ENCODE measurements at places on chromosomes 13 and 19. TPM values are rescaled to one million over a fixed set of nuclear protein-coding genes. Genes with fewer than 3 reads are reported as not detected.

TSSK6 gene
- total RNA-seq: 1.7 TPM

GPR18 gene
- total RNA-seq: not detected

ZNF471 gene
- not detected for total RNA-seq

CACNG8 gene
- total RNA-seq: not detected

CBLC gene
- total RNA-seq: not detected

CNN1 gene
- total RNA-seq: 9.9 TPM

TJP3 gene
- total RNA-seq: not detected

DNA sequence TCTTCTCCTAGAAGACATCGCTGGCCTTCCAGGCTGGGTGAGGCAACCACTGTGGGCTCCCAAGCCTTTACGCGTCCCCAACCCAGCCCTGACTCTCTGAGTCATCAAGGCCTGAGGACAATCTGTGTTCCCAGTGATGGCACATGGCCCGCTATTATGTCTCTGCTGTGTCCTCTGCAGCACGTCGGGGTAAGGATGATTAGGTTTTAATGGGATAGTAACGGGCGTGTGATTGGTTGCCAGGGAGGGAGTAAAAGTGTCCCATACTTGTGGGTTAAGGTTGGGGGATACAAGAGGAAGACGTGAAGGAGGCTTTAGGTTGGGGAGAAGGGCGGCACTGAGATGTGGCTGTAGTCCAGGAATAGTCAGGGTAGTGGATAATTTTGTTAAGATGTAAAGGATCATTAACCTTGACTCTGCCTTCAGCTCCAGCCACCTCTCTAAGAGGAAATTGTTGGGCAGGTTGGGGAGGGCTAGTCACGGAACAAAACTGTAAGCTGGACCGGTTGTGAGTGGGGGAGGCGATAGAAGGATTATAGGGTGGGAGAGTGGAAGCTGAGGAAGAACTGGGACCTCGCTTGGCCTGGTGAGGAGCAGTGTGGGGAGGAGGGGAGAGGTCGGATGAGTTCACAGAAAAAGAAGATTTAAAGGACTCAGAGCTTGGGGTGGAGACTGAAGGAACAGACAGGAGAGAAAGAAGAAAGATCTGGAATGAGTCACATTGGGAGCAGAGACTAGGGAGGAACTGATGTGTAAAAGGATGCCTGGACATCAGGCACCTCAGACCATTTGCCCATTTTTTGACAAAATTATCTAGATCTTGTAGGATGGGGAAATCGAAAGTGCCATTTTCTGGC is 27.9 kb upstream of the IGFL1 start:
- H3K4me3 ChIP-seq: no peak overlapping the region
- peaks cover 12% of the 10 kb centered on the region for H3K4me1 ChIP-seq
- no peak for DNase-seq
- peaks cover 60% of the 10 kb centered on the region for H3K27me3 ChIP-seq
- H3K27ac ChIP-seq: no peak overlapping the region

GRCh38 chr13:114325729-114326128 is 11.4 kb downstream of the CHAMP1 start:
- no peaks in the 10 kb centered on the region for H3K4me1 ChIP-seq
- H3K36me3 ChIP-seq: peaks cover 58% of the 10 kb centered on the region
- no peak overlapping the region for H3K27ac ChIP-seq
- H3K4me3 ChIP-seq: no peak overlapping the region

GRCh38 chr13:25727810-25728209 is 324.0 kb downstream of the SHISA2 start:
- peaks cover 48% of the 10 kb centered on the region for H3K4me1 ChIP-seq
- peak overlapping the region; percentile 87 for H3K27ac ChIP-seq
- H3K4me3 ChIP-seq: peak overlapping the region; percentile 4
- H3K36me3 ChIP-seq: no peaks in the 10 kb centered on the region
- H3K27me3 ChIP-seq: no peaks in the 10 kb centered on the region

DNA sequence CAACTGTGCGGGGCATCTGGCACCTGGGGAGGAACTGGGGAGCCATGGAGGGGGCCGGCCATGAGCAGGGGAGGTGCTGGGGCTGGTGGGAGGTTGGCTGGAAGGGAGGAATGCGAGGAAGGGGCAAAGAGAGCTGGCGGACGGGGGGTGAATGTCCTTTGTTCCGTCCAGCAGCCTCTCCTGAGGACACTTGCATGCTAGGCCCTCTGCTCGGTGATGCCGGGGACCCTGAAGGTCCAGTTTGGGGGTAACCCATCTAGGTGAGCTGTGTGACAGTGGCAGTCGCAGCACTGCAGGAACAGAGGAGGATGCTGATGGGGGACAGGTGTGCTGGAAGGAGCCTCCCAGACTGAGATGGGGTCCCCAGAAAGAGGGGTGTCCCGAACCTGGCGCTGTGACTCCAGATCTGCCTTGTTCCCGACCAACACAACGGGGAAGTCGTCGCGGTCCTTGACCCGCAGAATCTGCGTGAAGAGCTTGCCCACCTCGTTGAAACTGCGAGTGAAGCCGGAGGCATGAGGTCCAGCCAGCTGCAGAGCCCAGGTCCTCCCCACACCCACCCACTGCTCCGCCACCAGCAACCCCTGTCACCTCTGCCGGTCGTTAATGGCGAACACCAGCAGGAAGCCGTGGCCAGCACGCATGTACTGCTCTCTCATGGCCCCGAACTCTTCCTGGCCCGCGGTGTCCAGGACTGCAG is 3.6 kb downstream of the RRAS start:
- H3K27me3 ChIP-seq: no peaks in the 10 kb centered on the region
- H3K4me1 ChIP-seq: peaks cover 52% of the 10 kb centered on the region
- H3K36me3 ChIP-seq: peaks cover 2% of the 10 kb centered on the region
- DNase-seq: no peak
- peak overlapping the region; percentile 83 for H3K27ac ChIP-seq

GRCh38 chr19:9342610-9343304 is 18.8 kb downstream of the ZNF559 start:
- H3K27ac ChIP-seq: no peak overlapping the region
- peaks cover 74% of the 10 kb centered on the region for H3K36me3 ChIP-seq
- DNase-seq: no peak
- H3K4me3 ChIP-seq: no peak overlapping the region

DNA sequence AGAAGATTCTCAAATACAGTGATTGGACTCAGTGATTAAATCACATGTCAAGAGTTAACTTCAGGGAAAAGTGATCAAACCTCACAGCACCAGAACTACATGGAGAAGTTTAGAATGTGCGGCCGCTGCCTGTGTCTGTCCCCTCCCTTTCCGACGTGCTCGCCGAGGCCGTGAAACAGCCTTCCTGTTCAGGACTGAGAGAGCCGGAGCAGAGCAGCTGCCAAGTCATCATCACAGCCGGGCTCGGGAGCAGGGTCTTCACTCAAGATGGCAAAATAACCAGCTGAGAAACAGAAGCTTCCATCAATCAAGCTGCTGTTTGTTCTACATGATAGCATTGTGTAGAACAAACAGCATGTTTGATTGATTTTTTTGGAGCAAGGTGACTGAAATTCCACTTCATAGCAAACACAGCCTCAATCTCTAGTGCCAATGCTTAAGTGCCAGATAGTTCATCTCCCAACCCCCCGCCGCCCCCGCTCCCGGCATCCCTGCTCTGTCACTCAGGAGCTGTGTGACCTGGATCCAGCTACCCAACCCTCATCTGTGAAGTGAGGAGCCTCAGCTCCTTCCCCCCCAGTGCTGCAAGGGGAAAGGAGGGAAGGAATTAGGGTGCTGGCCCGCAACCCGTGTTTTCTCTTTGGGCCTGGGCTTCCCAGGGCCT is 70.6 kb downstream of the HSPH1 start:
- no peak overlapping the region for H3K4me3 ChIP-seq
- no peaks in the 10 kb centered on the region for H3K36me3 ChIP-seq
- peaks cover 48% of the 10 kb centered on the region for H3K27me3 ChIP-seq
- peaks cover 5% of the 10 kb centered on the region for H3K4me1 ChIP-seq
- DNase-seq: no peak

DNA sequence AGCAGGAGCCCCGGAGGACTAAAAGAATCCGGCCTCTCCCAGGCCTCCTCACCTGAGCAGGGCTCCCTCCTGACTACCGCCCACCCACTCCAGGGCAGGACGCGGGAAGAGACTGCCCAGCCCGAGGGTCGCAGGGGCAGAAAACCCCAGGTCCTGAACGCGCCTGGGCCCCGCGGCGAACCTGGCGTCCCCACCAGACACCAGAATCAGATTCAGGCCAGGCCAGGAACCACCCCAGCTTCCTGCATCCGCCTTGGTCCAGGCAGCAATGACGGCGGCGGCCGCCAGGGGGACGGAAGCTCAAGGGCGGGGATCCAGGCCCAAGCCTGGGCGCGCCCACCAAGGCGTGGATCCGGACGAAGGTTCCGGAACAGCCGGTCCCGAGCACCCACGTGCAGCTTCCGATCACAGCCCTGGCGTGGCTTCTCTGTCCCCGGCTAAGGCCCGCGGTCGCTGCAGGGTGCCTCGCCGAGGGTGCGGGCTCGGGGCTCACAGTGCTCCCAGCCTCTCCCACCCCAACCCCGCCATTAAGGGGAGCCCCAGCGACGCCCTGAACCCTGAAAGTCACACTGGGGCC is 3.6 kb downstream of the LGALS7 start:
- H3K27me3 ChIP-seq: no peaks in the 10 kb centered on the region
- no peaks in the 10 kb centered on the region for H3K36me3 ChIP-seq
- DNase-seq: peak; percentile 88
- H3K4me1 ChIP-seq: no peaks in the 10 kb centered on the region

GRCh38 chr19:33316541-33317264 is 14.4 kb upstream of the CEBPA start:
- H3K4me1 ChIP-seq: no peaks in the 10 kb centered on the region
- peaks cover 20% of the 10 kb centered on the region for H3K27me3 ChIP-seq
- H3K27ac ChIP-seq: no peak overlapping the region

DNA sequence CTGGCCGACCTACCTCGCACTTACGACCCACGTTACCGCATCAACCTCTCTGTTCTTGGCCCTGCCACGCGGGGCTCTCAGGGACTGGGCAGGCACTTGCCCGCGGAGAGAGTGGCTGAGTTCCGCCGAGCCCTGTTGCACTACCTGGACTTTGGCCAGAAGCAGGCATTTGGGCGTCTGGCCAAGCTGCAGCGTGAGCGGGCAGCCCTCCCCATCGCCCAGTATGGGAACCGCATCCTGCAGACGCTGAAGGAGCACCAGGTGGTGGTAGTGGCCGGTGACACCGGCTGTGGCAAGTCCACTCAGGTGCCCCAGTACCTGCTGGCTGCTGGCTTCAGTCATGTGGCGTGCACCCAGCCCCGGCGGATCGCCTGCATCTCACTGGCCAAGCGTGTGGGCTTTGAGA is 4.2 kb downstream of the DHX34 start:
- no peak for DNase-seq
- H3K4me3 ChIP-seq: no peak overlapping the region
- no peaks in the 10 kb centered on the region for H3K27me3 ChIP-seq
- H3K4me1 ChIP-seq: peaks cover 21% of the 10 kb centered on the region
- no peak overlapping the region for H3K27ac ChIP-seq

DNA sequence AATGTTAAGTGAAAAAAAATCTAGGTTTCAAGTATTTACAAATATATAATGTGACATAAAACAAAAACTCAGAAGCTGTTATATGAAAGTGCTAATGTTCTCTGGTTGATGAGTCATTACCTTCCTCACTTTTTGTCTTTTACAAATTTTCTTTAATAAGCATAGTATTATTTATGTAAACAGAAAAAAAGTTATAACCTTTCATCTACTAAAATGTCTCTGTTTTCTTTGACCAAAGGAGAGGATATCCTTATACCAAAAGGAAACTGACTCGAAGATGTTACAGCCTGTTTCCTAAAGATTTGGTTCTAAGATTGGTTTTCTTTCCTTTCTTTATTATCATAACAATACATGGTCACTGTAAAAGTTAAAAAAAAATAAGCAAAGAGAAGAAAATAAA is 38.0 kb downstream of the RCBTB2 start:
- H3K36me3 ChIP-seq: peaks cover 4% of the 10 kb centered on the region
- H3K4me1 ChIP-seq: no peaks in the 10 kb centered on the region
- no peak overlapping the region for H3K4me3 ChIP-seq
- DNase-seq: no peak
- no peaks in the 10 kb centered on the region for H3K27me3 ChIP-seq
- H3K27ac ChIP-seq: no peak overlapping the region

- H3K27me3 ChIP-seq: no peaks in the 10 kb centered on the region
- peak overlapping the region; percentile 90 for H3K27ac ChIP-seq
- DNase-seq: no peak
- H3K36me3 ChIP-seq: no peaks in the 10 kb centered on the region
- H3K4me3 ChIP-seq: peak overlapping the region; percentile 86
- H3K4me1 ChIP-seq: peaks cover 27% of the 10 kb centered on the region
These were observed 1.2 kb downstream of the LSM4 start for GRCh38 chr19:18321734-18322102.

DNA sequence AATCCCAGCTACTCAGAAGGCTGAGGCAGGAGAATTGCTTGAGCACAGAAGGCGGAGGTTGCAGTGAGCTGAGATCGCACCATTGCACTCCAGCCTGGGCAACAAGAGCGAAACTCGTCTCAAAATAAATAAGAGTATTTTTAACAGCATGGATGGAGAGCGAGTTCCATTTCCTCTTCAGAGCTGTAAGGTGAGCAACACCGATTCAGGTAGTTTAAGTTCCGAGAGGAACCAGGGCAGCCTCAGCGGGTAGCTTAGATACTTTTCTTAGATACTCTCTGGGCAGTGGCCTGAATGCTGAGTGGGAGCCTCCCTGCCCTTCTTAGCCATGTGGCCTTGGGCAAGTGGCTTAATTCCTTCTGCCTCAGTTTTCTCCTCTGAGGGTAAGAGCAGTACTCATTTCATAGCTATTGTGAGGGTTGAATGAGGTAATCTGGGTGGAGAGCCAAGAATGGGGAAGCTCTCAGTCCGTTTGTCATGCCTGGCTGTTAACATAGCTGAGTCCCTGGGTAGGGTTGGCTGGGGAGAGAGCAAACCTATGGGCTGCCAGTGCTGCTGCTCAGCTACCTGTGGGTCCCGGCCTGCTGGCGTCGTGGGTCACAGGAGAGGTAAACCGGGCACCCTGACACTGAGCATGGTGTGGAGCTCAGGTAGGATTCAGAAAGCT is 4.1 kb downstream of the ATP11A start:
- no peak overlapping the region for H3K4me3 ChIP-seq
- no peaks in the 10 kb centered on the region for H3K27me3 ChIP-seq
- DNase-seq: no peak
- peaks cover 20% of the 10 kb centered on the region for H3K4me1 ChIP-seq
- H3K36me3 ChIP-seq: no peaks in the 10 kb centered on the region

DNA sequence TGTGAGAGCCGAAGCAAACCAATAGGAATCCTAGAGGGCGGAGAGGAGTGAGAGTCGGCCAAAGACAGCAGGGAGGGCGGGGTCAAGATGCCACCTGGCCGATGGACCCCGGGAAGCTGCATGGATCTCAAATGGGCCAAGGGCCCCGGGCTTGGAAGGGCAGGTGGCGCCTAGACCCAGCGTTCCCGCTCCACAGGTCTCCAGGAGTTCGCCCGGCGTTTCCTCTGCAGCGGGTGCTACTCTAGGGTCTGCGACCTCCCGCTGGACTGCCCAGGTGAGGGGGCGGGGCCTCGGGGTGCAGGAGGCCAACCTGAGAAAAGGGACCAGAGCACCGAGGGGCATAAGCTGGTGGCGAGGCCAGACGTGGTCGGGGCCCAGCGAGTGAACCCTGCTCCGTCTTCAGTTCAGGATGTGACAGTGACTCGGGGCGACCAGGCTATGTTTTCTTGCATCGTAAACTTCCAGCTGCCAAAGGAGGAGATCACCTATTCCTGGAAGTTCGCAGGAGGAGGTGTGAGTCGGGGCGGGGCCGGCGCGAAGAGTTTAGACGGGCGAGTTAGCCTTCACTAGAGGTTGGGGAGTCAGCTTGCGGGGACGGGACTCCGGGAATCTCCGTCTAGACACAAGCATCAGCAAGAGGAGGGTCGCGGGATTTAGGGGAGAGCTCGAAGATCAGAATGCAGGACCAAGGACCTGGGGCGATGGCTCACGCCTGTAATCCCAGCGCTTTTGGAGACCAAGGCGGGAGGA is 9.9 kb downstream of the SPACA6 start:
- peaks cover 61% of the 10 kb centered on the region for H3K36me3 ChIP-seq
- H3K27me3 ChIP-seq: no peaks in the 10 kb centered on the region
- H3K4me3 ChIP-seq: peak overlapping the region; percentile 76
- H3K27ac ChIP-seq: peak overlapping the region; percentile 81

Data from osteocyte (in vitro differentiated cells).